ENCODE measurements at places on chromosomes 7 and 10.
A peak's percentile ranks its signal among the peaks of the same experiment; 100 is the strongest.

- DNase-seq = no peak
These were observed 33.3 kb upstream of the NMT2 start for GRCh38 chr10:15201589-15202300.

DNA sequence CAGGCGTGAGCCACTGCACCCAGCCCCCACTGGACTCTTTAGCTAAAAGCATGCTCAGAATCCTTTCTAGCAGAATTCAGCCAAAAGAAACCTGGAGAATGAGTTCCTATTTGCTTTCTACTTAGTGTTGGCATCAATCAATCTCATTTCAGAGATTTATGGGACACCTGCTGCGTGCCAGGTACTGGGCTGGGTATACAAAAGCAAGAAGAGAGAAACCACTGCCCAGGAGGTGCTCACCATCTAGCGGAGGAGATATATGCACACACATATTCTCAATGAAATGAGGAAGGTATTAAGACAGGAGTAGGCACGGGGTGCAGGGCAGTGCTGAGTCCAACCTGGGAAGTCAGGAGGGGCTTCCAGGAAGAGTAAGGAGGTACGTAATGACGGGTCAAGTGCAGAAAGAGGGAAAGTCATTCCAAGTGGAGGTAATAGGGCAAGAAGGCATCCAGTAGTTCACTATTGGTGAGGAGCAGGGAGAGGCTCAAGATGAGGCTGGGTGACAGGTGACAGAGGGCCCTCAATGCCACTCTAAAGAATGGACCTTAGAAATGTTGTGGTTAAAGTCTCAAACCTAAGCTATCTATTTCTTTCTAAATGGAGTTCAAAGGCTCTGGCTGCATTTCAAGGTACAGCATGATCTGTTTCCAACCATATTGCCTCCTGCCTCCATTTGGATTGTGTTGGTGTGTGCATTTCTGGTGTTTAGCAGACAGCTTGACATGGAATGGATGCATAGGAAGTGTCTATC lies 22.1 kb downstream of the ABLIM1 start:
- DNase-seq = peak; percentile 20

DNA sequence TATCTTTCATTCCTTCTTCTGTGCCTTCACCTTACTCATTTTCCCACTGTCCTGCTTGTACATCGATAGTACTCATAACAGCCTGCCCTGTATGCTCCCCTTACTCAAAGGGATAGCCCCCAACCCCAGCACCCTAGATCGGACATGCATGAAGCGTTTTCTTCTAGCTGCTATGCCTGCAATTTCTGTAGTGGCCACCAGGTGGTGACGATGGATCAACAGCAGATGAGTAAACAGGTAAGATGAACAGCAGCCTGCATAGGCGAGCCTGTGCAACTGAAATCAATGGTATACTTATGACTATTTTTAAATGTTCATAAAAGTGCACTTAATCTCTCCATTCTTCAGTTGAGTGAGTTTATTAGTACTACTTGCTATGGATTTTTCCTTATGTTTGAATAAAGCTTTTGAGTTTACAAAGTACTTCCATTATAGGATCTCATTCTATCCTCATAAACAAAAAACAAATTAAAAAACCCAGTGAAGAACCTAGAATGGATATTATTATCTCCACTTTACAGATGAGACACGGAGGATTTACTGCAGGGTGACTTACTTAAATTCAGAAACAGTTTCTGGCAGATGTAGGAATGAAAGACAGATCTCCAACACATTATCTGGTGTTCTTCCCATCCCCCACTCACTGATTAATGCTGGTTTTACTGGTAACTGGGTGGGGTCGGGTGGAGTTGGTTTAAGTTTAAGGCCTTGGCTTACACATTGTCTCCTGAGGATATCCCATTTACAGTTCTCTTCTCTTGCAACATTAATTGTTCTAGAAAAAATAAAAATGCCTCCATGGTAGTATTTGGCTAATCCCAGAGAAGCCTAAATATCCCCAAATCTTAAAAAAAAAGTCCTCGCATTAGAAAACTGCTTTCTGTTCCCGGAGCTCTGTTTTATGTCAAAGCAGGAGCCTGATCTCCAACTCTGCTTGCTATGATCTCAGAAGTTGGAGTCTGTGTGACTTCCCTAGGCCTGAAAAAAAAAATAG lies 222.1 kb downstream of the GLI3 start:
- peak; percentile 3 for DNase-seq

- DNase-seq = no peak
These were observed 57.2 kb downstream of the FAM171A1 start for GRCh38 chr10:15313843-15314242.

DNA sequence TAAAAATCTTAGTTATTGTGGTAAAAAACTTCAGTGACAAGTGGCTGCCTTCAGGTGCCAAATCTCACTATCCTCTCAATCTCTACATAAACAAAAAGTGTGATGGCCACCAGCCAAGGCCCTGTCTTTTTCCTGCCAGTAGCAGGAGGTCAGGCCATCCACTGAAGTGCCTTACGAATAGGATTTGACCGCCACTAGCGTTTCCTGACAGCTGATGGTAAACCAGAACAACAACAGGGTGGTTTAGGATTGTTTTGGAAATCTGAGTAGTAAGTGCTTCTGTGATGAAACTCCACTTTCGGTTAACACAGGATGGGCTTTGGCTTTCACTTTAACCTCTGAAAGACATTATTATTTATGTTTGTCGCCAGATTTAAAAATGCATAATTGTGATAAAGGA lies 55.7 kb upstream of the OGDHL start:
- DNase-seq = no peak

DNA sequence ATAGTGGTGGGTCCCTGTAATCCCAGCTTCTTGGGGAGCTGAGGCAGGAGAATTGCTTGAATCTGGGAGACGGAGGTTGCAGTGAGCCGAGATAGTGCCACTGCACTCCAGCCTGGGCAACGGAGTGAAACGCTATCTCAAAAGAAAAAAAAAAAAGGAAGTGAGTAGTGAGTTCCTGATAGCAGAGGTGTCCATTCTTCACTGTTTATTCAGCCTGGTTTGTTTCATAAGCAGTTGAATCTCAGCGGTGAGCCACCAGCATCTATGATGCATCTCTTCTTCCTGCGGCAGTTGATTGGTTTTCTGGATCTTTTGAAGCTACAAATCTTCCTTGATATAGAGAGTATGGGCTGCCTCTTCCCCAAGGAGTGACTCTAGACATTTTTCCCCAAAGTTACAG lies 316.1 kb upstream of the MTPN start:
- no peak for DNase-seq

DNA sequence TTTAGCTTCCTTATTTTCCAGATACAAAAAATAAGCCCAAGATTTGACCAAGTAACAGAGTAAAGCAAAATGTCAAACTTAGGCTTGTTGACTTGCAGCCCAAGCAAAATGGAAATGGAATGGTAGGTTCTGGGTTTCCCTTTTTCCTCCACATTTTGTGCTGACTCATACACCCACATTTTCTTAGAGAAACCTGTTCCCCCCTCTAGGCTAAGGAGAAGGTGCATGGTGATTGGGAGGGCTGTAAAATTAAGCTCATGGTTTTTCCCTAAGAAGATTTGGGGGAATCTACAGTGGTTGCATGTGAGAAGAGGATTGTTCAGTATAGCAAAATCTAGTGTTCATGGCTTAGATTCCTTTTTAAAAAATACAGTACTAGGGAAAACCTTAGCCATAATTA lies 127.4 kb downstream of the ARL4A start:
- DNase-seq = no peak

DNA sequence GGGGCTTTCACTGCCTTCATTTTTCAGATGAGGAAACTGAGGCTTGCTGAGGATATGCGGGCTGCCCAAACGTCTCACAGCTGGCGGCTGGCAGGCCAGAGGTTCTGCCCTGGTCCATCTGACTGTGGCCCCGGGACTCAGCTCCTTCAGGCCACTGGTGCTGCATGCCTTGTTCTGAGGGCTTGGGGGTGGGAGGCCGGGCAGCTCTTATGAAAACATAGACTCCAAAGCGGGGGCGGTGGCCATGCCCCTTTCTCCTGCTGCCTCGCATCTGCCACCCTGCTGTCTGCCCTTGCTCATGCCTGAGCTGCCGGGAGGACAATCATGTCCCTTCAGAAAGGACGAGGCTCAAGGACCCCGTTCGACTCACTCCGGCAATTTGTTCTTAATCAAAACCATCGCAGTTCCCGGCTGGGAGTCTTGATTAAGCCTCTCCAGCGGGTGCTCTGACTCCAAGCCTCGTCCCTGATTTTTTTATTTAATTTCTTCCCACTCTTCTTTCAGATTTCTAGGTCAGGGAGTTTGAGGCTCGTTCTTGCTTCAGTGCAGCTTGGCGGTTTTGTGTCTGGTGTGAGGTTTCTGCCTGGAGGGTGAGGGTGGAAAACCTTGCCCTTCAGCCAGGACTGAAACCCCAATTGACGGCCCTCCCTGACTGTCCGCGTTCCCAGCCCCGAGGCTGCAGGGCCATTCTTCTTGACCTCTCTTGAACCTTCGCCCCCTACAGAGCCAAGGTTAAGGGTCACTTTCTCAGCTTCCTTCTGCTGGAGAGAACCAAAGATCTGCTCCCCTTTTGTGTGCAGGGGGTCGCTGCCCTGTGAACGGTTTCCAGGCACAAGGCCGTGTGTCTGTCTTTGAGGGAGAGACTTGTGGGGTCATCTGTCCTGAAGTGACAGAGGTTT lies 120.8 kb downstream of the DNAJB6 start:
- no peak for DNase-seq

DNA sequence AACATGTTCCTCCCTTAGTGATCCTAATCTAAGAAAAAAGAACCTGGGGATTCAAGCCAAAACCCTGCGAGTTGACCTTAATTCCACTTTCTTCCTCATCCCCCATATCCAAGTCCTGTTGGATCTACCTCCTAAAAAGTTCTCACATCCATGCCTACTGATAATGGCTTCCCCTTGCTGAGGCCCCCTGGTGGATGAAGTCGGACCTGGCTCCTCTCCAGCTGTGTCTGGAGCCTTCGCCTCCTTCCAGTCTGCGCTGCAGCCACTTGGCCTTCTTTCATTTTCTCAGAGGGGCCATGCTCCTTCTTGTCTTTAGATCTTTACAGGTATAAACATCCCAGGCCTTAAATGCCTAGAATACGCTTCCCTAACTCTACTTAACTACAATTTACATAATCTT lies 8.1 kb downstream of the PDE1C start:
- peak; percentile 28 for DNase-seq

- no peak for DNase-seq
These were observed 106.2 kb downstream of the TWIST1 start for GRCh38 chr7:19011212-19011611.

- DNase-seq = no peak
These were observed at the start of gene NEUROD6 for GRCh38 chr7:31340603-31341002. TSS of gene NEUROD6 (minus strand) at chr7:31340726. CDS start at chr7:31339268, 1,458 bp downstream.

DNA sequence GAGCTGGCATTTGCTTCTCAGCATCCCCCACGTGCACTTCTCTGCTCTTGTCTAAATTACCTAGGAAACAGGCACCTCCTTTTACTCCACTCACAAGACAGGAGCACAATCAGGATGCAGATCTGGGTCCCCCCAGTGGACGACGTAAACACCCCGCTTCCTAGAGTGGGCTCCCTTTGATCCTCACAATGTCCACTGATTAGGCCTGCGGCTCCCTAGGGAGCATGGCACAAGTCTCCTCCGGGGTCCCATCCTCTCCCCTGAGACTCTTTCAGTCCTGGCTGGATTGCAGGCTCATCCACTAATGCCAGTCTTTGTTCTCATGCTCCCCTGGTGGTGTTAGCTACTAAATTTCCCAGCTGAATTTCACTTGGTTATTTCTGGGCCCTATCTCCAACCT lies 98.3 kb downstream of the GLI3 start:
- no peak for DNase-seq

- DNase-seq = peak; percentile 44
These were observed 18.0 kb upstream of the MEST start for GRCh38 chr7:130473876-130474275.

- DNase-seq = no peak
These were observed 102.3 kb downstream of the DYNC1I1 start for GRCh38 chr7:95874541-95875265.

DNA sequence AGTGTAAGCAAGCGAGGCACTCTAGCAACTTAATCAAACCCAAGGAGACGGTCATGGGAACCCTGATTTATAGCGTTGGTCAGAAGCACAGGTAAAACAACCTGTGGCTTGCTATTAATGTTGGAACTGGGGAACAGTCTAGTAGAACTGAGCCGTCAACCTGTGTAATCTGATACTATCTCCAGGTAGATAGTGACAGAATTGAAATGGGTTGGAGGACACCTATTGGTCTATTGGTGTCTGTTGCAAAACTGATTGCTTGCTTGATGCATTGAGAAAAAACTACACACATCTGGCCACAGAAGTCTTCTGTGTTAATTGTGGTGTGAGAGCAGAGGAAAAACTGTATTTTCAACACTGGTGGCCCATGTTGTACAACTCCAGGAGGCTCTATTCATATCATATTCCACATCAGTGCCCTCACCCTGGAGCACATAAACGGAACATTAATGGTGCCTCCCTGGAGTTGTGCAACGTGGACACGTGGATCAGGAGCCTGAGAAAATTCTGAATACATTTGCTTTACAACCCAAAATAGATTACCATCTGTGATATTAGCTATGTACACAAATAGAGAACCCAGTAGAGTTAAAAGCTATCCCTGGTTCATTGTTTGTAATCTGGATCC lies 112.2 kb downstream of the MYO3A start:
- DNase-seq = peak; percentile 66

Data from NCI-H146 (cell line).